ENCODE measurements at places on chromosomes 3 and 15. TPM values are rescaled to one million over a fixed set of nuclear protein-coding genes. Genes with fewer than 3 reads are reported as not detected.

DNA sequence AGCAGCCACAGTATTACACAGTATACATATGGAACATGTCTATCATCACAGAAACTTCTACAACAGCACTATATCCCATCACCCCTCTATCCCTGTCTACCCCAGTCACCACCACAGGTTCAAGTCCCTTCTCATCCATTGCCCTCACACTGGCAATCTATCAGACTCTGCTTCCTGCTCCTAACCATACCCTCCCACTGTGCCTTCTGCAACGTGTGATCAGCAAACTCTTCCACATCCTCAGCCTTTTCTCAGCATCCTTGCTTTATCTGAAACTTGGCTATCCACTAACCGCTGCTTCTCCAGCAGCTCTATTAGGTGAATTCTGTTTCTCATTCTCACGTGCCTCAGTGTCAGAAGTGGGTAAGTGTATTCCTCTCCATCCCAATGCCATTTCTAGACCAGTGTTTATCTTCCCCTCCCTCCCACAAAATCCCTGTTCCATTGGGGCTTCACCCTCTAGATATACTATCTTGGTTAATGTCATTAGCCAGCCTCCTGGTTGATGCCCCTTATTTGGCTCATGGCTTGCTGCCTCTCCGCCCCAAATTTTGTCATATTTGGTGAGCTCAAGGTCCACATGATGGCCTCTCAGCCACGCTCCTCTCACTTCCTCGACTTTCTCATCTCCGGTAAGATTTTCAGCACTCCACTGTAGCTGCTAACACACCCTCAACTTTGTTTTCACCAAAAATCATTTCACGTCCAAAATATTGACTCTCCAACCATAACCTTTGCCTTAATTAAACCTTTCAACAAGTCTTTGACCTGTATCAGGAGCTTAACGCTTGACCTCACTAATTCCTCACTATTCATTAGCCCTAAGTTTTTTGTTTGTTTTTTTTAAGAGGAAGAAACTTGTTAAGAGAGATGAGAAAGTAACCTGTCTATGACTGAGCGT is 69.1 kb downstream of the RBPMS2 start:
- no peak for DNase-seq

The GOLGA6L24 gene
- total RNA-seq: not detected

The C3orf70 gene
- total RNA-seq: 1.5 TPM

The ACKR2 gene
- 0.43 TPM for total RNA-seq

GRCh38 chr3:181868576-181869082 is 156.9 kb downstream of the SOX2 start:
- no peak for DNase-seq

DNA sequence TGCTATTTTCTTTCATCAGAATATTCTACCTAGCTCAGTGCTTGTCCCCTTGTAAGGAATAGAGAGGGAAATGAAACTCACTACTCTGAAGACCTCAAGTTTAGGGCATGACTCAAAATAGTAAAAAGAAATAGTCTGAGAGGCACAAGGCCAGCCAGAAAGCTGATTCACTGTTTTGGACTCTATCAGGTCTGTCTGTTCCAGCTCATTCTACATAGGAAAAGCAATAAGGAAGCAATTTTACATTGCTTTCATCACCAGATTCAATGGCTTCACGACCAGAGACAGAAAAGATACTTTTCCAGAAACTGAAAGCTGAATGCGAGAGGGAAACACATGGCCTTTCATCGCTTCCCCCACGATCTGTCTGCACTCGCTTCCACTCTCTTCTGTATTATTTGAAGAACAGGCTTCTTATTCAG is 276.0 kb downstream of the GBE1 start:
- no peak for DNase-seq

The UBA7 gene
- total RNA-seq: 19.7 TPM

DNA sequence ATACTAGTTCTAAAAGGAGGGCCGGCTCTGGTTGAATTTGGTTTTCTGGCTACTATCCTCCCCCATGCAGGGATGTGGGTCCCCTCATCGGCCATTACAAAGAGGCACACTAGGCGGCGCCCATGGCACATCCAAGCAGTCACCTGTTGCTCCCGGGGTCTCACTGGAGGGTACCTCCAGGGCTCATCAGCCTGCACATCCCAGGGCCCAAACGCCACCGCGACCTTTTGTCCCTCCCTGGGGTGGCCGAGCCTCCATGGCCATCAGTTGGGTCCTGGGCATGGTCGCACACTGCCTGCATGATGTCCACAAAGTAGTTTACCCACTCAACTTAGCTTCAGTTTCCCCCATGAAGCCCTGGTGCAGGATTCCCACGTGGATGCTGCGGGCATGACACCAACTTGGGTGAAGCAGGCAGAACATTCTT is 28.3 kb downstream of the IDH3A start:
- peak; percentile 60 for DNase-seq

GRCh38 chr3:9778143-9779074 is 8.7 kb upstream of the CAMK1 start:
- peak; percentile 1 for DNase-seq

The REC114 gene
- 1.00 TPM for total RNA-seq

The CP gene
- 4.7 TPM for total RNA-seq

DNA sequence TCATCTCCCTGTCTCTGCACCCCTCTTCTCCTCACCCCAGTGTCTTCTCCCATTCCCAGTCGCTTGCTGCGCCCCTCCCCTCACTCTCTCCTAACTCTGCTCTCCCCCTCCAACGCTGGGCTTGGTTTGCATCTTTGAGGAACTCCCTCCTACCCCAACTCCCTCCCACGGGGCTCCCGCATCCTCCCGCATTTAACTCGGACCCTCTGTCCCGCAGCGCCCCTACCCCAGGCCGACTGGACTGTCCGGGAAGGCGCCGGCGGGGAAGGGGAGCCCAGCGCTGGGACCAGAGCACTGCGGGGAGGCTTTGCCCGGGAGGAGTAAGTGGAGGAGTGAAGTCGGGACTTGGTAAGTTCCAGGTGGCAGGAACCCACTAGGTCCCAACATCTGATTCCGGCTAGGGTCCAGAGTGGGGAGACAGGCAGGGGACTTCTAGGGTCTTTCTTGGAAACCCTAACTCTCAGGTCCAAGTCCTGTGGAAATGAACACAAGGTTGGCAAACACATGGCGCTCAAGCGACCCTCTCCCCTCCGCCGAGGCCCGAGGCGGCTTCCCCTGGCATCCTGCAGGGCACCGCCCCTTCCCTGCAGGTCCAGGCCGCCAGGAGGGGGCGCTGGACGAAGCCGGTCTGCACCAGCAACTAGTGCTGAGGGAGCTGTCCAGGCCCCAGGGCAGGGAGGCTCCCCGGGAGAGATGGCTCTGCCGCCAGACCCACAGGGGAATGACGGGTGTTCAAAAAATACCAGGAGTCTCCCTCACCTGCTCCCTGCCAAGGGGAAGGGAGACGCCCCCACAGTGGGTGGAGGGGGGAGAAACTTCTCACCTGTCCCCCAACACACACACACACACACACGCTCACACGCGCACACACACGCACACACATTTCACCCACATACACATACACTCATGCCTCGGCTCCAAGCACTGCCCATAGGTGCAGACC is 53.2 kb downstream of the LHFPL4 start:
- DNase-seq: peak; percentile 66

The CLRN1 gene
- total RNA-seq: not detected

Measured in Right ventricle myocardium superior (tissue), 1 donor.